Foreskin melanocyte (primary cell): ENCODE measurements at places on chromosomes 3 and 15.
A peak's percentile ranks its signal among the peaks of the same experiment; 100 is the strongest.

DNA sequence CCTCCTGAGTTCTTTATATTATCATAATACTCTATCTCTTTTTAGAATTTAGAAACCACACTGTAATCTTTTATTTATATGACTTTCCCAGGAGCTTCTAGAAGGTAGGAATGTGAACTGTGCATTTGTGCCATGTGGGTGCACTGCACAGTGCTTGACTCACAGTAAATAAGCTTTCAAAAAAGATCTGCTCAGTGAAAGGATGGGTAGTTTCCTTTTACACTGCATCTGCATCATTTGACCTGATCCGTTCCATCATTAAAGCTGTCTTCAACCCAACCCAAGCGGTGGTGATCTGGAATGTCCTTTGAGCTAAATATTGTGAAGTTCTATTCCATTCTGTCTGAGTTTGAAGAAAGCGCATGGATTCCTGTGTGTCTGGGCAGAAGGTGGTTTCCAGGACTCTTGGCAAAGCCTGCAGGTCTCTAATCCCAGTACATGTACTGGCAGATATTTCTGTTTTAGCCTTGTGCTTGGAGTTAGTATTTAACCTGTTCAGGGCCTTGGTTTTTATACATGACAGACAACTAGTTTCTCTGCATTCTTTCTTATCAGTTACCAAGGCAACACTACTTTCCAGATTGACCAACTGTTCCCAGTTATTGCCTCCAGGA lies 96.7 kb downstream of the DHX30 start:
- DNase-seq: no peak

- no peak for DNase-seq
Observed at GRCh38 chr3:97656638-97657037, 107.9 kb upstream of the ARL6 start.

GRCh38 chr15:98730860-98731711 lies 82.7 kb downstream of the IGF1R start:
- DNase-seq: no peak

- no peak for DNase-seq
Observed at GRCh38 chr15:92846741-92847140, 53.4 kb upstream of the CHD2 start.

DNA sequence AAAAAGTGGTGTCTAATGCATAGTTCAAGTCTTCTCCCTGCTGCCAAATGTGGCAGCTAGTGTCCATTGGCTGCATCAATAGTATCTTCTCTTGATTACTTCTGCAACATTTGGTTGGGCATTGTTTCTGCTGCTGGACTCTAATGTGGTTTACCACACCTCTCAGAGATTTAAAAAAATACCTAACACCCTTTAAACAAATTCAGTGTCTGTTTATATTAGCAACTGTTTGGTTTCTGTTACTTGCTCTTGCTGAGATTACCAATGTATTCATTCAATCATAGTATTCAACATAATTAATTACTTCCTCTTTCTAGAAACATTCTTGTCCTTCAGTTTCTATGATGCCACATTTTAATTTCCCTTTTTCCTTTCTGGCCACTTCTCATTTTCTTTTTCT lies 20.3 kb upstream of the NECTIN3 start:
- DNase-seq: no peak

GRCh38 chr15:50315814-50316630 lies 39.0 kb downstream of the GABPB1 start:
- peak; percentile 40 for DNase-seq

DNA sequence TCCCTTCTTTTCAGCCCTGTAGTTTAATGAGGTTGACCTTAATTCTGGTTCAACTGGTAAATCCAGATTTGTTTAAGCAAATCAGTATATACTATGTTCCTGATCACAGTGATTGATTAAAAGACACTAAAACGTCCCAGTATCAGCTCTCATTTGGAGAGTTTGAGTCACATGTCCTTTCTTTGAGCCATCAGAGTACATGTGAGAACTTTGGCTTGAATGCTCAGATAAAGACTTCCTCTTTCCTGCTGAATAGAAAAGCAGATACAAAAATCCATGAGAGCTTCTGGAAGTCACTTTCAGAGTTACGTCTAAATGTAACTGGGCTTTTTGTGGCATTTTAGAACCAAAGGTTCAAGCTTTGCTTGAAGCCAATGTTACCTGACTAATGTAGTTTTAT lies 341.8 kb upstream of the SATB1 start:
- no peak for DNase-seq

DNA sequence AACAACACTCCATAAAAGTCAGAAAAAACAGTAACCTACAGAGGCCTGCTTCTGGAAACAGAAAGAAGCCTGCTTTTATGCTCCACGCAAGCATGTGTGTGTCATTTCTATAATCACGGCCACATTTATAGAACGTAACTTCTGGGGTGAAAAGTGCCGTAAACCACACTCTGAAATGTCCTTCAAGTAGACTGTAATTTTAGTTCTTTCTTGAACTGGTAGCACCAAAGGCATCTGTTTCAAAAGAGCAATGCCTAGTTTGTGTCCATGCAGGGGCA lies 19.5 kb upstream of the CMTM7 start:
- no peak for DNase-seq

DNA sequence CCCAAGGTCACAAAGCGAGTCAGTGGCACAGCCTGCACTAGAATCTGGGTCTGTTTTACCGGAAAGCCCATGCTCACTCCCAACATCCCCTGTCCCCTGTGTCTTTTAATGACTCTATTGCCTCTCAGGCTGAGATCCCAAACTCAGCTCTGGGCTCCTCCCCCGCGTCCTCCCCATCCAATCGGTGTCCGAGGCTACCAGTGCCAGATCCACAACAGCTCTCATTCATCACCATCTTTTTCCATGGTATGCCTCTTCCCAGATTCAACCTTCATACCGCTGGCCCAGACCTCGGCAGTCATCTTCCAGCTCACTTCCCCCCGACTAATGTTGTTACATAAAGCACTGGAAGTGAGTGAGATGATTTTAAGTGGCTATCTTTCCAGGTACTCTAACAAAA lies 16.1 kb upstream of the KY start:
- DNase-seq: no peak

- DNase-seq: no peak
Observed at GRCh38 chr3:98136631-98137030, 6.1 kb downstream of the OR5H1 start.

- no peak for DNase-seq
Observed at GRCh38 chr3:39721076-39721475, 88.3 kb upstream of the MYRIP start.

DNA sequence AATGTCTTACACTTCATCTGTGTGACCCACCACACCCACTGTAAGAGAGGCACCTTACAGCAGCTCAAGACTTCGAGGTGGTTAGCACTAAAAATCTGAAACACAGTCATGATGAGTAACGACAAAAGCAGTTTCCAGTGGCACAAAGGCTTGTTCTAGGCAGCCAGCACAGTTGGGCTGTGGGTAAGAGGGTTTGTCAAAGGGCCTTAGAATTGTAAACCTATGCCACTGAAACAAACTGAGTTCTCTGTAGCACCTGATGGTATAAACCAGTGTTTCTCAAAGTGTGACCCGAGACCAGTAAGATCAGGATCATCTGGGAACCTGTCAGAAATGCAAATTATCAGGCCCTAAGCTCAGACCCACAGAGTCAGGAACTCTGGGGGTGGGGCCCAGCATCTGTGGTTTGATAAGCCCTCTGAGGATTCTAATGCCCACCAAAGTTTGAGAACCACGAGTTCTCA lies 36.5 kb downstream of the DAPK2 start:
- DNase-seq: no peak

DNA sequence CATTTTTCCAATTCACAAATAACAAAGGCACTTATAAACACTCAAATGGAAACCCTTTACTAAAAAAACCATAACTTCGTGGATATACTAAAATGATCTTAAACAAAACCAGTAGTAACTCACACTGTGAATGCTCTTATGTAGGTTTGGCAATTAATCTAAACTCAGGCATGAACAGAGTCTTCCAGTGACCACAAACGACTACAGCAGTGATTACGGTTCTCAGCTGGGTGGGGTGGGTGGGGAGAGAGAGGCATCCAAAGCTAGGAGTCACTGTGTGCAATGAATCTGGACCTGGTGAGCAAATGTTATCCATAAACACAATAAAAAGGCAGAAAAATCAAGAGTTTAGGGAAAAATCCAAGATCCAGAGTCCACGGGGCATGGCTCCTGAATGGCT lies 21.3 kb downstream of the SLC12A8 start:
- no peak for DNase-seq

DNA sequence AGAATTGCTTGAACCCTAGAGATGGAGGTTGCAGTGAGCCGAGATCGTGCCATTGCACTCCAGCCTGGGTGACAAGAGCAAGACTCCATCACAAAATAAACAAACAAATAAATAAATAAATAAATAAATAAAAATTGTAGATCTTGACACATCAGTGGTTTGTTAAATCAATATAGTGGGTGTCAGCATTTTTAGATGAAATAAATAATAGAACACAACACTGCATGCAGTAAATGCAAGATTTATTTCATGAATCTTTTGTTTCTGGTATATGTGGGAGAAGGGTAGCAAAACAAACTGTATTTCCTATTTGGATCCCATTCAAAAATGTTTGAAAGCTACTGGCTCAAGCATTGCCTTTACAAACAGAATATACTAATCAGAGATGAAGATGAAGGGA lies 35.6 kb upstream of the CHRM5 start:
- no peak for DNase-seq

- DNase-seq: no peak
Observed at GRCh38 chr15:70459312-70459711, 304.0 kb downstream of the UACA start.

DNA sequence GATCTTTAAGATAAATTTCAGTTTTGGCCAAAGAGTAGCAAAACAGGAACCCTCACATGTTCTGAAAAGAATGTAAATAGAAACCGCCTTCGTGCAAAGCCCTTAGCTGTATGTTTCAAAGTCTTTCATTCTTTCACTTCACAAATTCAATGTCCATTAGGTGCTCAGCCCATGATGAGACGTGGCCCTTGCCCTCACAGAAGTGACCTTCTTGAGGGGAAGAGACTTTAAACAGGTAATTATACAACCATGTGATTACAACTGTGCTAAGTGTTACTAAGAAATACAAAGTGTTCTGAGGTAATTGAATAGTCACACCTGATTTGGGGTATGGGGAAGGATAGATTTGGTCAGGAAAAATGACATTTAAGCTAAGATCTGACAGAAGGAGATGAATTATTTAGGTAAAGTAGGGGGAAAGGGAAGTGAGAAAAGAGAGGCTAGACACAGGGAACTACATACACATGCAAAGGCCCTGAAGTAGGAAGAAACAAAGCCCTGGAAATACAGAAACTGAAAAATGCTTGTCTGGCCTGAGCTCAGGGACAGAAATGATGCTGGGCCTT lies 19.6 kb downstream of the HSPBAP1 start:
- DNase-seq: no peak

DNA sequence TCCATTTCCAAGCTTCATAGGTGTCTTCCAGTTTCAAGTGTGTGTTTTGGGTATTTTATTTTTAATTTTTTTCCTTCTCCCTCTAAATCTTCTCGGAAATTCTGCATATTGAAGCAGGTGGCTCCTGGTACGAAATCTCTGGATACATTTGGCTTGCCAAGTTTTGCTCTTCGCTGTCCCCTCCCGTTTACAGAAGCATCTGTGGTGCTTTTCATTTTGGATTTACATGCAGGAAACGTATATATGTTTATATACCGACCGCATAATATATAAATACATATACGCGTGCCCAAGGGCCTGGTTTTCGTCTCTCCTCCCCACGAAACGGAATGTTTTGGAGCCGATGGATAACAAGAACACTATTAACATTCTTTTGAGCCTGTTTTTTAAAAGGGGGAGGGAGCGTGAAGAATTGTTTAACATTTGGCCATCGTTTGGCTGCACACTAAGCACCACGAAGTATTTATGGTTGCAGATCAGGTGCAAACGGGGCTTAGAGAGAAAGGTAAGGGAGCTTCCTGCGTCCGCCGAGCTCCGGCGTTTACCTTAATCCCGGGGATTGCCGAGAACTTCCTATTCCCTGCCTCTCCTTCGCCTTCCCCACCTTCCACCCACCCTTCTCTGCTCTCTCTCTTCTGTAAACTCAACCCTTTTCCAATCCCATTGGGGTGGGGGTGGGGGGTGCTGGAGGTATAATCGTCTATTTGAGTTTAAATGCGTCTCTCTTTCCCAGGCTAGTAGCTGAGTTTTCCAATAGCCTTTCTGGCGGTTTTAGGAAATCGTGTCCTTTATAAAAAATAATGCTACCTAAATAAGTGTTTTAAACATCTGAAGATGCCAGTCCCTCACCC lies 1.1 kb upstream of the NLGN1 start:
- DNase-seq: no peak

GRCh38 chr3:161314836-161315395 lies 56.4 kb downstream of the SPTSSB start:
- no peak for DNase-seq

DNA sequence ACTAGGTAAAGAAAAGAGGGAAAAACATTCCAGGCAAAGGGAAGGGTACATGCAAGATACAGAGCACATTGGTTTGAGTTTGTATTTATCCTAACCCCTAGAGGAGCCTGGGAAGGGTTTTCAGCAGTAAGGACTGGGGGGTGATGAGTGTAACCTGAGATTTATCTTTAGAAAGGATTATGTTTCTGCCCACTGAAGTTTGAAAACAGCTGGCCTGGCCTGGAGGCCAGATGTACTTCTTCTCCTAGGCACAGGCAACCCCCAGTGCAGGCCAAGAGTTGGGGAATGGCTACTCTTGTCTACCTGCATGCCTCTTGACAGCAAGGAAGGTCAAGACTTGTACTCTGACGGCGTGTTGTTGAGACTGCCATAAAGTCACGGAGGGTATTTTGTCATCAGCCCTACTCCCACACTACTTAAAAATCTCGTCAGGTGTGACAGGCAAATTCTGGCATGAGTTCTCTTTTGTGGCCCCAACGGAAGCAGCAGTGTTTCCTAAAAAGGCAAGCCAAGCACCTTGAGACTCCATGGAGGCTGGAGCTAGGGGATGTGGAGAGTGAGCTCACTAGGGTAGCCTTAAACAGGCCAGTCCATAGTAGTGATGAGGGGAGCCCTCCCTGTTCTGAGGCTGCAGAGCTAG lies 241.5 kb upstream of the WNT5A start:
- no peak for DNase-seq

GRCh38 chr3:12643010-12643380 lies 20.9 kb downstream of the RAF1 start:
- peak; percentile 35 for DNase-seq

DNA sequence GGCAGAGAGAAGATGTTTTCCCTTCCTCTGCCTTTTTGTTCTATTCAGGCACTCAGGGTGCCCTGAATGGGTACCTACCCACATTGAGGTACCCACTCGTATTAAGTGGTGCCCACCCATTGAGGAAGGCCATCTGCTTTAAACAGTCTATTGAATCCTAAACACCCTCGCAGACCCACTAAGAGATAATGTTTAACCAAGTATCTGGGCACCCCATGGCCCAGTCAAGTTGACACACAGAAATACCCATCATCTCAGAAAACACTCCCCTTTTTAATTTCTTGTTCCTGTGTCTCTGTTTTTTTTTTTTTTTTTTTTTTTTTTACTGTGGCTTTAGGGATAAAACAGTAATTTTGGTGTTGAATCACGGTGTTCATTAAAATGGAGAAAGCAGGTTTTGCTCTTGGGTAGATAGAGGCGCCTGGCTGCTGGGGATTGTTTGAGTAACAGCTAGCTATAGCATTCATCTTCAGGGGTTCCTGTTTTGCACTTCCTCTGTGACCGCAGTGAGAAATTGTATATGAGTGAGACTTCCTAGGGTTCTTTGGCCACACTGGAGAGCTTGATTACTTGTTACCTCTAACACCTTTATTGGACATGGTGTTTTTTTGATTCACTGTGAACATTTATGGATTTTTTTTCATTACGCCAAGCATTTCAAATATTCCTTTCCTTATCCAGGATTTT lies 259.1 kb downstream of the PTPRG start:
- no peak for DNase-seq

GRCh38 chr15:78714890-78715289 lies 73.9 kb upstream of the CHRNB4 start:
- peak; percentile 17 for DNase-seq
